ENCODE measurements at places on chromosomes 13 and 19.
A peak's percentile ranks its signal among the peaks of the same experiment; 100 is the strongest.

- DNase-seq, result peak; percentile 64
Observed at GRCh38 chr13:98509271-98510155, 67.4 kb downstream of the STK24 start.

DNA sequence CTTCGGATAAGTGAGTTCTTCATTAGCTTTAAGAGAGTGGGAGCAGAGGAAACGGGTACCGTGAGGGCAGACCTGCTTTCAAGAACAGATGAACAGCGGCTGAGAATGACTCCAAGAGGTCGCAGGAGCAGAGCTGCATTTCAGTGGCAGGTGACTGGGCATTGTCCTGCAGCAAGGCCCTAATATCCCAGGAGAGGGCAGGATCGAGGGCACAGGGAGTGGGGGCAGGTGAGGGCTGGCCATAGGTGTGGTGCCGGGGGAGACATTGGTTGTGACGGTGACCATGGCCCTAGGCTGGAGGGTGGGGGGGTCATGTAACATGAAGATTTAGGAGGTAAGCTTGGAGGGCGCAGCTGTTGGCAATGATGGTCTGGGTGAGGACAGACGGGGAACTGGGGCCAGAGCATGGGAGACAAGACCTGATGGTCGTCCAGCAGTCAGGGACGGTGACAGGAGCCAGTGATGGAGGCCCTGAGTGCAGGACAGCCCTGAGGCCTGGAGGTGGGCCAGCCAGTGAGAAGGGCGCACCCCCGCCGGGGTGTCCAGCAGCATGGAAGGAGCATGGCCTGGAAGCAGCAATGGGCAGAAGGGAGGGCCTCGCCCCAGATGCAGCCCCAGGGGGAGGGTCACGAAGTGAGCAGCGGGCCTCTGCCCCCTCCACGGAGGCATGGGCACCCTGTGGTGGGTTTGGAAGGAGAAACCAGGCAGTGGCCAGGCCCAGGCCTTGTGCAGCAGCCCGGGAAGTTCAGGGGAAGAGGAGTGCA lies 29.2 kb upstream of the LAMP1 start:
- no peak for DNase-seq

DNA sequence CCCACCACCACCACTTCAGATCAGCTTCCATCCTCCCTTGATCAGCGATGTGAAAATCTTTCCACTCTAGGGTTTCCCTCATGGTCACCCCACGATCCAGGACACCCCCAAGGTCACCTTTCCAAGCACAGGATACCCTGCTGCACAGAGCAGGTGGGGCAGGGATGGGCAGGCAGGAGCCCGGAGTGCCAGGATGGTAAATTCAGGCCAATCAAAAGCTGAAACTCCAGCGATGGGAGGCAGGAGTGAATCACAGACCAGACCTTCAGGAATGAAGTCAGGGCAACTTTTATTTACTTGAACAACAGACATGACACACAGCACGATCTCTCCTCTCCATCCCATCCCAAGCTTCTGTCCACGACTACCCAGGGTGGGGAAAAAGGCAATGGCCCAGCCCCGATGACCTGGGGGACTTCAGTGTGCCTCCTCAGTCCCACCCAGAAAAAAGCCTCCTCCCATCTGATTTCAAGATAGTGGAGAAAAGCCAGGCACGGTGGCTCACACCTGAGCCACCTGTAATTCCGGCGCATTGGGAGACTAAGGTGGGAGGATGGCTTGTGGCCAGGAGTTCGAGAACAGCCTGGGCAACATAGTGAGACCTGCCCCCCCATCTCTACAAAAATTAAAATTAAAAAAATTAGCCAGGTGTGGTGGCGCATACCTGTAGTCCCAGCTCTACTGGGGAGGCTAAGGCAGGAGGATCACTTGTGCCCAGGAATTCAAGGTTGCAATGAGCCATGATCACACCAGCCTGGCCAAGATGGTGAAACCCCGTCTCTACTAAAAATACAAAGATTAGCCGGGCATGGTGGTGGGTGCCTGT lies 39.2 kb downstream of the ZSWIM4 start:
- peak; percentile 35 for DNase-seq

- DNase-seq, result peak; percentile 5
Observed at GRCh38 chr13:111956261-111957151, 110.4 kb upstream of the SOX1 start.

DNA sequence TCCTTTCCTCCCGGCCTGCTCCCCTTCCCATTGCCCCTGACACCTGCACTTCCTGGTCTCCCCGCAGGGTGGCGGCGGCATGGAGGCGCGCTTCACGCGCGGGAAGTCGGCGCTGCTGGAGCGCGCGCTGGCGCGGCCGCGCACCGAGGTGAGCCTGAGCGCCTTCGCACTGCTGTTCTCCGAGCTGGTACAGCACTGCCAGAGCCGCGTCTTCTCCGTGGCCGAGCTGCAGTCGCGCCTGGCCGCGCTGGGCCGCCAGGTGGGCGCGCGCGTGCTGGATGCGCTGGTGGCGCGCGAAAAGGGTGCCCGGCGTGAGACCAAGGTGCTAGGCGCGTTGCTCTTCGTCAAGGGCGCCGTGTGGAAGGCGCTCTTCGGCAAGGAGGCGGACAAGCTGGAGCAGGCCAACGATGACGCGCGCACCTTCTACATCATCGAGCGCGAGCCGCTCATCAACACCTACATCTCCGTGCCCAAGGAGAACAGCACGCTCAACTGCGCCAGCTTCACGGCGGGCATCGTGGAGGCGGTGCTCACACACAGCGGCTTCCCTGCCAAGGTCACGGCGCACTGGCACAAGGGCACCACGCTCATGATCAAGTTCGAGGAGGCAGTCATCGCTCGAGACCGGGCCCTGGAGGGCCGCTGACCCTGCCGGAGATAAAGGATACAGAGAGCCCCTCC lies 1.7 kb downstream of the TRAPPC5 start:
- DNase-seq, result no peak

- no peak for DNase-seq
Observed at GRCh38 chr13:112240076-112240475, 136.1 kb upstream of the SPACA7 start.

GRCh38 chr19:3281026-3281425 lies 56.6 kb downstream of the CELF5 start:
- no peak for DNase-seq

- no peak for DNase-seq
Observed at GRCh38 chr19:35247526-35248309, 1.1 kb upstream of the LSR start.

DNA sequence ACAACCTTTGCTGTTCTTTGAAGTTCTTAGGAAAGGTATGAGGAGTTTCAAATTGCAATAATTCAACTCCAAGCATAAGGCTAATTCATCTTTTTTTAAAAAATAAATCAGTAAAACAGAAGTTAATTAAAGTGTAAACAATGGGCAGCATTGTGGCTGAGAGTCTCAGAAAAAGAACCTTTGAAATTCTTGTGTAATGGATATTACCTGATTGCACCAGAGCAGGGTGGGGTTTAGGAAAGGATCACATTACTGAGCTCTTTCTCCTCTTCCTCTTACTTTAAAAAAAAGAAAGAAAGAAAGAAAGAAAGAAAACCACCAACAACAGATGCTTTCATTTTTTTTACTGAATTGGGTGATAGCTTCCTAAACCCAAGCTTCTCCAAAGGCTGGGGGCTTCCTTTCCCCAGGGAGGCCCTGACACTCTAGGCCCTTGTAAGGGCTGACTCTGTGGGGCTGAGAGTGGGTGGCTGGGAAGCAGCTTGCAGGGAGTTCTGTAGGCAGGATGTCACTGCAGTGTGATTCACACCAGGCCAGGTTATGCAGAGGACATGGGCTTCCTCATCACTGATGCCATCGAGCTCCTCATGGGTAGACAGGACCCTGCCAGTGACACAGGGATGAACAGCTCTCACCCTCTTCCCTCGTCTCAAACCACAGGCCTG lies 564.5 kb downstream of the FGF9 start:
- DNase-seq, result no peak

- peak; percentile 81 for DNase-seq
Observed at GRCh38 chr19:55206664-55207500, 2.4 kb downstream of the PTPRH start.

- DNase-seq, result no peak
Observed at GRCh38 chr13:31138515-31138914, 23.2 kb downstream of the HSPH1 start.

DNA sequence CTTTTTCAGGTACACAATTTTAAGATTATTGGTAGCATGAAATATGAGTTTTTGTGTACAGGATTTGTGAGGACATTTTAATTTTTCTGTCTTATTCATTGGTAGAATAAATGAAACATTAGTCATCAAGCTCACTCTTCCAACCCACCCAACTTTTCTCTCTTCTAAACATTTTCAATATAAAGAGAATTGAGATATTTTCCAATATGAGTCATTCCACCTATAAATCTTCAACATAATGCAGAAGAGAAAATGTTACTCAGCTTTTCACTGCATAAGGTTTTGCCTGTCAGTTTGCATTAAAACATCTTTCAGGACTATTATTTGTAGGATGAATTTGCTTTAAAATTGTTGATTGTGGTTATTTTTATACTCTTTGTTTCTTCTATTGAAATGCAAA lies 330.7 kb downstream of the PCDH20 start:
- no peak for DNase-seq

GRCh38 chr13:31150315-31150985 lies 11.3 kb downstream of the HSPH1 start:
- DNase-seq, result no peak

DNA sequence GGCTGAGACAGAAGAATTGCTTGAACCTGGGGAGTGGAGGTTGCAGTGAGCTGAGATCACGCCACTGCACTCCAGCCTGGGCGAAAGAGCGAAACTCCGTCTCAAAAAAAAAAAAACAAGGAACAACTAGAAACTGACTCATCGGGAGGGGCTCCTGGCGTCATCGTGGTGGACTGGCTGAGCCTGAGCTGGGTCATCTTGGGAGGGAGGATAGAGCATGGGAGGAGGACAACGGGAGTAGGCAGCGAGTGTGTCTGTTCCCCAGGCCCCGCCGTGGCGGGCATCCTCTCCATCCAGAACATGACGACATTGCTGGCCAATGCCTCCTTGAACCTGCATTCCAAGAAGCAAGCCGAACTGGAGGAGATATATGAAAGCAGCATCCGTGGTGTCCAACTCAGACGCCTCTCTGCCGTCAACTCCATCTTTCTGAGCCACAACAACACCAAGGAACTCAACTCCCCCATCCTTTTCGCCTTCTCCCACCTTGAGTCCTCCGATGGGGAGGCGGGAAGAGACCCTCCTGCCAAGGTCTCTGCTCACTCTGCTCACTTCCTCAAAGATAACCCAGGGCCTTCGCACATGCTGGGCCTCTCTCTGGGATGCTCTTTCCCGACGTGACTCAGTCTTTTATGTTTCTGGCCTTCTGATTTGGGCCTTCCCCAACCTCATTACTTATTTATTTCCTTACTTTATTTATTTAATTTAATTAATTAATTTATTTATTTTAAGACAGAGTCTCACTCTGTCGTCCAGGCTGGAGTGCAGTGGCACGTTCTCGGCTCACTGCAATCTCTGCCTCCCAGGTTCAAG lies 16.6 kb downstream of the DDX39A start:
- no peak for DNase-seq

DNA sequence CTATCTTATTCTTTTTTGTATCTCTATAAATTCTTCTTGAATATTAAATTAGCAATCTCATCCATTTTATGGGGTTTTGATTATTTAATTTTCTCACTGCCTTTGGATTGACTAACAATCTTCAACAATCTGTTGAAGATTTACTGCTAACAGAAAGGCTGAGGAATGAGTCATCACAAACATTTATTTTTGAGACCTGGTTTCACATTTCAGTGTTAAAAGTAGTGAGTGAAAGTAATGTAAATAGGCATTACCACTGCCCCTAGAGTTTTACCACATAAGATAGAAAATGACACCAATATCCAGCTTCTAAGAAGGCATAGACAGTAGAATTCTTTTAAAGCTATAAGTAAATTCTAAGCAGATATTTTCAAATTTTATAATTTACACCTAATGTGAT lies 472.8 kb downstream of the OLFM4 start:
- no peak for DNase-seq

DNA sequence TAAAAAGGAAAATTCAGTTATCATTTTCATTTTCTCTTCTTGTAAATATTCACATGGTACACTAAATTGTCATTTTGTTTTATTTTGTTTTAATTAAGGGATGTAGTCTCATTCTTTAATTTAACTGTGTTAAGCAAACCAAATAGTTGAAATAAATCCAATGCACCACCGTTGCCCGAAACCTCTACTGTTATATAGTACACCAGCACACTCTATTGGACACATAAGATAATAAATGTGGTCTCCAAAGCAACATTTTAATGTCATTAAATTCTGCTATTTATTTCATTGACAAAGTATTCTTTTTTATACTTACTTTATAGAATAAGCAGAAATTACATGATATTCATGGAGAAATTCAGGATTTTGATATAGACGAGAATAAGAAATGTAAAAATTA lies 156.4 kb upstream of the FREM2 start:
- no peak for DNase-seq

GRCh38 chr19:45294291-45295029 lies 28.2 kb downstream of the CKM start:
- DNase-seq, result peak; percentile 56

- no peak for DNase-seq
Observed at GRCh38 chr19:58555369-58555885, 522 bp upstream of the CHMP2A start.

- DNase-seq, result no peak
Observed at GRCh38 chr13:77725071-77725470, 27.6 kb downstream of the SLAIN1 start.

DNA sequence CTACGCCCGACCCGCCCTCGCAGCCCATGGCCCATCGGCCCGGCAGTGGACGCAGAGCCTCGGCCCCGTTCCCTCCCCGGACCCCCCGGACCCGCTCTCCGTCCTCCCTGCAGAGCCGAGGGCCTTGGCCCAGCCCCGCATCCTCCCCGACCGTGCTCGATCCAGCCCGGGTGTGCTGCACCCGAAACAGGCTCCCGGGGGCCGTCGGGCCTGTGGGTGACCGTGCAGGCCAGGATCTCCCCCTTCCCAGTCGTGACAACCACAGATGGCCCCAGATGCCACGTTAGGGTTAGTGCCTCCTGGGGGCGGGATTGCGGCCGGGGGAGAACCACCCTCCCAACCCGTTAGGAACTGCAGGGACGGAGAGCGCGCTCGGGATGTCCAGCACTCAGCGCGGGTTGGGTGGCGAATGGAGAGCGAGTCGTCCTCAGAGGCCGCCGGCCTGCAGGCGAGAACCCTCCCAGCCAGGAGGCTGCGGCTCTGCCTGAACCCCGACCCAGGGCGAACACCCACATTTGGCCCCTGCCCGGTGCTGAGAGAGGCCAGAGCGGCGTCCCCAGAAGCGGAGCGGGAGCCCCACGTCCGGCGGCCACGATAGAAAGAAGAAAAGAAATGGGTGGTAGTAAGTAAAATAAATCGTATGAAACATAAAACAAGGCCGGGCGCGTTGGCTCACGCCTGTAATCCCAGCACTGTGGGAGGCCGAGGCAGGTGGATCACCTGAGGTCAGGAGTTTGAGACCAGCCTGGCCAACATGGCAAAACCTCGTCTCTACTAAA lies 6.7 kb upstream of the MADCAM1 start:
- no peak for DNase-seq
